Astrocyte of the spinal cord (primary cell): ENCODE measurements at places on chromosomes 11 and 22.

- no peak for DNase-seq
Observed at GRCh38 chr11:72720047-72720446, 32.2 kb downstream of the ARAP1 start.

- DNase-seq, result no peak
Observed at GRCh38 chr11:72348250-72348649, 86.1 kb downstream of the CLPB start.

GRCh38 chr11:16933291-16933690 lies 80.9 kb downstream of the PLEKHA7 start:
- no peak for DNase-seq

- DNase-seq, result no peak
Observed at GRCh38 chr11:13376402-13376801, 86.6 kb downstream of the BTBD10 start.

GRCh38 chr22:30471616-30472318 lies at the start of gene SEC14L3:
TSS of gene SEC14L3 (minus strand) at chr22:30472017. CDS start at chr22:30471958, 59 bp downstream.
- no peak for DNase-seq

DNA sequence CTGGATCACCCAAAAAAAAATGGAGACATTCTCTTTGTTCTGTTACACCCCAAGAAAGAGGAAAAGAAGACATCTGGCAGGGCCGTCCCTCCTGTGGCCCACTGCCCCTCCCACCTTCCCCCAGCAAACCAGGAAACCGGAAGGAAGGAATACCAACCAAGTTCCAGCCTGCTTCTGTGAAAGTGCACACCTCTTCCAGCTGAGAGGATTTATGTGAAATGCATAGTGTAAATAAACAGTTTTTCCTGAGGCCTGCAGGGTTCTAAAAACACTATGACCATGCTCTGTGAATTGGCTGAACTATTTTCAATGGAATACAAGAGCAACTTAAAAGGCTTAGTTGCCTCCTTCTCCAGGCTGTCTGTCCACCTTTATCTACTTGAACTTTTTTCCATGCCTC lies 50.0 kb upstream of the CHST1 start:
- DNase-seq, result no peak

- no peak for DNase-seq
Observed at GRCh38 chr11:15217416-15217815, 102.7 kb downstream of the INSC start.

DNA sequence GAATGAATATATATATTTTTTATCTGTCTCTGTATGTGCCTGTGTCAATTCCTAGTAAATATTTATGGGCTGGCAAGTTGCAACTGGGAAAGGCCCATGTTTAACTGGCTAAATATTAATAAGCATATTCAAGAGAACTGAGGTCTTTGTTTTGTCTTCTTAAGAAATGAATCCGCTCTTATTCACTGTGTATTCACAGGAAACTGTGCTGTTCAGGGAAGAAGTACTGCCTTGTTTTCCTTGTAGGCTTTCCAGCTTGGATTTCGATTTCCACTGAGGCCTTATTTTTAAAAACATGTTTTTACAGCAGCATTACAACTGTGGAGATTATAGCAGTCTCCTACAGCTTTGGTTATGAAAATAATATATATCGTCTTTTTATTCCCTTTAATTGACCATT lies 64.7 kb downstream of the LDLRAD3 start:
- DNase-seq, result peak; percentile 70

DNA sequence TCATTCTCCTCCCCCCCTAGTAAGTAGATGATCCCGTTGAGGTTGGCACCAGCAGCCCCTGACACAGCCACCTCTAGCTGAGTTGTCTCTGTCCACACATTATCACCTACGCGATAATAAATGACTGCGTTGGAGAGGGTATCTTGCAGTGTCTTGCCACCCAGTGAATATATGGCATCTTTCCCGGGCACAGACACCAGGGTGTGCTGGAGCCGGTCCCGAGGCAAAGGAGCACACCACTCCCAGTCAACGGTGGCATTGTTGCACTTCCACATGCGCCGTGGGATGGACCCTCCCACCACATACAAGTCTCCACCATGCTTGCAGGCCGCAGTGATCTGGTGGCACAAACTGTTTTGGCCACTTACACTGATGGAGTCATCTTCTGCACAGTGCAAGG lies 5.4 kb downstream of the KBTBD4 start:
- DNase-seq, result no peak

DNA sequence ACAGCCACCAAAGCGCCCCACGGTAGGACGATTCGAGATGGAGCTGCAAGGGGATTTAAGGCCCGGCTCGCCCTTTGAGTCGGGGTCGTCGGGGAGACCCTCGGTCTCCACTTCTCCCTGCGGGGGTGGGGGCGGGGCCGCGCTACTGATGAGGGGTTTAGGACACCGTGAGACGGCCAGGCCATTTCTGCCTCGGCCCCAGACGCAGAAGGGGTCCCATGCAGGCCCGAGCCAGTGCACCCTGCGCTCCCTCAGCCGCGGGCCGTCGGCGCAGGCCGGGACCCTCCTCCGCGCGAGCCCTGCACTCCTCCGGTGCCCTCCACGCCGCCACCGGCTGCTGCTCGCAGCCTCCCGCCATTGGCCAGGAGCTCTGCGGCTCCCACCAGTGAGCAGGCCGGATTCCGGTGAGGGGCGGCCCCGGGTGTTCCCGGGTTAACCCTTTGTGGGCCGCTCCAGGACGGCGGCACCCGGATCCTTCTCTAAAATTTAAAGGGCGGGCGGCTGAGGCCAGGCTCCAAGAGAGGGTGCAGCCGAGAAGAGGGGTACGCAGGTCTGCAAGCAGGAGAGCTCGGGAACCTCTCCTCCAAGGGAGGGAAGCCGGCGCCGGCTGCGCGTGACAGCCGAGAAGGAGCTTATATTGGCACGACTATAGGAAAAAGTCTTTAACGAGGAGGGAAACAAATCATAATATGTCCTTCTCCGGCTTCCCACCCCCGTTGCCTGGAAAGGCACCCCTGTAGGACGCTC lies 18.0 kb downstream of the CREB3L1 start:
- peak; percentile 82 for DNase-seq

GRCh38 chr11:108622341-108622740 lies 28.8 kb upstream of the EXPH5 start:
- DNase-seq, result no peak

GRCh38 chr11:132347156-132348090 lies 977.0 kb downstream of the NTM start:
- DNase-seq, result no peak

DNA sequence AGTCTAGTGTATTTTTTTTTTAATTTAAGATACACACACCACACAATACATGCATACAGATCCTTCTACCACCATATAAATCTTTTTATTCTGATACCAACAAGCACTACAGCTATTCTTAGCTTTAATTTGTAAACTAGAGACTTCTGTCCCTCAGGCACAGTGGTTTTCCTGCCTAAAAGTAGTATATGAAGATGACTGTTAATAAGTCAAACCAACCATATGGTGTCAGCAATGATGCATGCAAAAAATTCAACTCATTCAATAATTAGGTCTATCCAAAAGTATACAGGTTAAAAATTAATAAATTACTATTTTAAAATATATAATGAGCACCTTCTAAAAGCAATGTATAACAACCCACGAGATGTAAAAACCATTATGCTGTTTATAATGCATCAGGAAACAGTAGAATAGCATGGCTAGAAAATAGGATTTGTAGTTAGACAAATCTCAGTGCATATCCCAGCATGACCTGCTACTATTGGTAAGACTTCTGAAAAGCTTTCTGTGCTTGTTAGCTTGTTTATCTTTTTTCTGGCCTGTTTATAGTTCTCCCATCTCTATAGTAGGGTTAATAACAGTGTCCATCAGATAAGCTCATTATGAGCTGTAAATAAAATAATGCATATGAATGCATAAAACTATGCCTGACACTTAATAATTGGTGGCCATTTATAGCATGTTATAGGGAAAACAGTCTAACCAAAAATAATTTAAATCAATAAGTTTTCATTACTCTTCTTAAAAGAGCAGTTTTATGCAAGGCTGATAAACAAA lies 10.2 kb downstream of the RAB38 start:
- DNase-seq, result no peak

DNA sequence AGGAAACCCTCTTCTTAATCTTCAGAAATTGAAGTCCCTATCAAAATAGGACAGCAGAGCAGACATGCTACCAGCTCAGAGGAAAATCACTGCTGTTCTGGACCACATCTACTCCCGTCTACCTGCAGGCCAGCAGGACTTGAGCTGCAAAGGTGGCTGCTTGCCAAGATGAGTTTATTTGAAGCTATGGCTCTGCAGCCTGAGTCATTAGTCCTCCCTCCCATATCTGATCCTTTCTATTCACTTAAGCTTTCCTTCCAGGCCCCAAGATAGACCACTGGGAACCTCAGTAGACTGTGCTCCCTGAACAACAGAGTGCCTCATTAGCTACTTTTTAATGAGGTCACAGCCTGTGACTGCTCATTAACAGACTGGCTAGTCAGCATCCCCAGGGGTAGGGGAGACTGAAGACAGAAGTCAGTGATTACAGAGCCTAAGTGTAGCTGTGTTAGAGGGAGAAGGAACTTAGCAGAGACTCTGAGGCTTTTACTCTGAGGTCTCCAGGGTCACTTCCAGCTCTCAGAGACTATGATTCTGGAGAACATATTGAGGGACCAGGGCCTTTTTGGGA lies 6.8 kb upstream of the OR10A2 start:
- DNase-seq, result peak; percentile 8

DNA sequence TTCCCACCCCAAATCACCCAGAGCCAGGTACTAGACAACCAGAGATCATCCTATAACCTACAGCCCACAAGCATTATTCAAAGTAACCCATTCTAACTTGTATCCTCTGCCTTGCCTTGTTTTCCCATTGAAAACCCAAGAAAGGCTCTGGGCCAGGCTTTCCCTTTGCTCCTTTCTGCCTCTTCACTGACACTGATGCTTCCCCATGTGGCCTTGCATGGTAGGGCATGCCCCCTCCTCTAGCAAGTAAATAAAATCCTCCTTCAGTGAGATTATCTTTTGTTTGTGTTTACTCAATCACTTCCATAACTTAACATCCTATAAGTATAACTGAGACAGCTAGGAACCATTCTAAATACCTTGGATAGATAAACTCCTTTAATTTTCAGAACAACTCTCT lies 65.6 kb upstream of the FAR1 start:
- no peak for DNase-seq

DNA sequence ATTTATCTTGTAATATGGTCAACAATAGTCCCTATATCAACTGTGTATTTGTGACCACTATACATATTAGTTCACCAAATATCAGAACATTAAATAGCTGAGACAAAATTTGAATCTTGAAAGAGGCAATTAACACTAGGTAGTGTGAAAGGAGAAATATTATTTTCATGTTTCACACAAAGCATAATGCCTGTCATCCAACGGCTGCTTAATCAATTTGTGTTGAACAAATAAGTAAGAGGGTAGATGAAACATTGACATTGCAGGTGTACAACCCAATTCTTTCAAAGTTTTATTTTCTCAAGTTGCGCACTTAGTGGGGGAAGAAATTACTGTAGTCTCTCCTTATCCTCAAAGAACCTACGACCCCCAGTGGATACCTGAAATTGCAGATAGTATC lies 3.4 kb upstream of the OR8I2 start:
- DNase-seq, result no peak

DNA sequence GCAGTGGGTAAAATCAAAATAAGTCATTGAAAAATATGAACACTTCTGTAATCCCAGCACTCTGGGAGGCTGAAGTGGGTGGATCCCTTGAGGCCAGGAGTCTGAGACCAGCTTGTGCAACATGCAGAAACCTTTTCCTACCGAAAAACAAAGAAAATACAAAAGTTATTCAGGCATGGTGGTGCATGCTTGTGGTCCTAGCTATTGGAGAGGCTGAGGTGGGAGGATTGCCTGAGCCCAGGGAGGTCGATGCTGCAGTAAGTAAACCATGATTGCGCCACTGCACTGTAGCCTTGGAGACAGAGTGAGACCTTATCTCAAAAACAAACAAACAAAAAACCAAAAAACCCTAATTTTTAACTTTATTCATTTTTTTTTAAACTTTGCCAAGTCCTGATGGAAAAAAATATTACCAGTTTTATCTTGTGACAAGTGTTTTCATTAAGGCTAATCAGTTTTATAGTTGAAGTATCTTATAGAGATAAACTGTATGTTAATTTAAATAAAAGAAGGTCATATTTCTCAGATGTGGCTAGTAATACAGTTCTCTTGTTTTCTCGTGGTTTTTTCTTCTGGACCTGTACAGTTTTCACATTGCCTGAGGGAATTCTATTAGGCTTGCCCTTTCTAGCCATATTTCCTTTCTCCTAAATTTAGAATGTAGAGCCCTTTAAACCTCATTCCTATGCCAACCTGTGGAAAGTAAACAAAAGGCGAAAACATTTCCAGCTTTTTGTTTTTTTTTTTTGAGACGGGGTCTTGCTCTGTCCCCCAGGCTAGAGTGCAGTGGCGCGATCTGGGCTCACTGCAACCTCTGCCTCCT lies 9.4 kb downstream of the HIPK3 start:
- peak; percentile 71 for DNase-seq
